ENCODE measurements at places on chromosomes 5 and 9. TPM values are rescaled to one million over a fixed set of nuclear protein-coding genes. Genes with fewer than 3 reads are reported as not detected.

Gene TRIM14
- 16.7 TPM for total RNA-seq

Gene ISL1
- 1.6 TPM for total RNA-seq

Gene EPB41L4A
- total RNA-seq = 5.8 TPM

Gene RPS23
- total RNA-seq = 4,332 TPM

Gene DMRT3
- not detected for total RNA-seq

Gene PHF24
- total RNA-seq = 0.68 TPM

Gene TNC
- 483 TPM for total RNA-seq

Gene FREM1
- total RNA-seq = 0.14 TPM

Gene IL4
- total RNA-seq = not detected

Gene ENHO
- not detected for total RNA-seq

Gene PSD2
- under 0.01 TPM for total RNA-seq

Gene TTC39B
- total RNA-seq = 16.1 TPM

Gene SEC61B
- total RNA-seq = 40.2 TPM

Gene OR1Q1
- total RNA-seq = not detected

Gene CNTFR
- not detected for total RNA-seq

Gene ABLIM3
- total RNA-seq = 11.3 TPM

Gene ARID3C
- total RNA-seq = 0.50 TPM

Gene FSD1L
- 8.4 TPM for total RNA-seq

Gene ADAMTS2
- total RNA-seq = not detected

Gene SMIM3
- 14.7 TPM for total RNA-seq

Gene EIF4E1B
- total RNA-seq = not detected

Gene MVB12B
- 2.0 TPM for total RNA-seq

Gene HBEGF
- 206 TPM for total RNA-seq

Gene MAP1B
- total RNA-seq = 15.4 TPM

Gene COL27A1
- 3.1 TPM for total RNA-seq

Gene PCDHGA12
- total RNA-seq = 2.2 TPM

Gene SPATA31C1
- not detected for total RNA-seq

Gene C7
- total RNA-seq = not detected

Measured in nasal cavity respiratory epithelium epithelial cell of viscerocranial mucosa (primary cell).